ENCODE measurements at places on chromosomes 11 and 22. TPM values are rescaled to one million over a fixed set of nuclear protein-coding genes. Genes with fewer than 3 reads are reported as not detected.

DNA sequence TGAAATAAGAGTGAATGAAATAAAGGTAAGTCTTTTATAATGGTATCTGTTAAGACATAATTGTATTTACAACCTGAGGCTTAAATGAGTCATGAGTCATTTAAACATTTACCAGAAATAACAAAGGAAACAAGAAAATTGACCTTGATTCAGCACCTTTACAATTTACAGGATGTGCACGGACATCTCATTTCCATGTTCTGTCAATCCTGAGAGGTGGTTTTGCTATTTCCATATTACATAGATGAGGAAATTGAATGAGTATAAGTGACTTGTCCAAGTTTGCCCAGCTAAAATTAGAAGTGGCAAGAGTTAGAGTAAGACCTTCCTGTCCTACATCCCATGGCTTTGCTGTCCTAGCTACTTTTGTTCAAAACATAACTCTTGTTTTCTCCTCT lies 89.1 kb downstream of the TRIM44 start:
- H3K27ac ChIP-seq = no peak overlapping the region
- no peak for DNase-seq
- H3K4me1 ChIP-seq = no peaks in the 10 kb centered on the region
- H3K4me3 ChIP-seq = no peak overlapping the region

Gene MIOX
- total RNA-seq = 0.32 TPM

DNA sequence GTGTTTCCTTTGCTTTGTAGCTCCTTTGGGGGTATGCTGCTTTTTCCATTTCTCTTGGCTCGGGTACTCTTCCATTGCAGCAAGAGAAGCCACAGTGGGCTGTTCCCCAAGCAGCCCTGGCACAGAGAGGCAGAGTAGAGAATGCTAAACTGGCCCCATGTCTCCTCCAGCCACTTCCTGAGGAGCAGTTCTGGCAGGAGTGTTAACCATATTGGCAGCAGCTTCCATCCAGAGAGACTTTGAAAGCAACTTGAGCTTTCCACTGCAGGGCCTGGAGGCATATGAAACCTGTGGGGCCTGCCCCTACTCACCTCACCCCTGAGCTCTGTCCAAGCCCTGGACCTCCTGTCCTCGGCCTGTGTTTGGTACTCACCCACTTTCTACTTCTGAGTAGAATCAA lies 61.8 kb downstream of the ALX4 start:
- no peak overlapping the region for H3K27ac ChIP-seq
- no peaks in the 10 kb centered on the region for H3K27me3 ChIP-seq
- H3K4me1 ChIP-seq = peaks cover 27% of the 10 kb centered on the region
- H3K36me3 ChIP-seq = peaks cover 40% of the 10 kb centered on the region
- H3K4me3 ChIP-seq = no peak overlapping the region

DNA sequence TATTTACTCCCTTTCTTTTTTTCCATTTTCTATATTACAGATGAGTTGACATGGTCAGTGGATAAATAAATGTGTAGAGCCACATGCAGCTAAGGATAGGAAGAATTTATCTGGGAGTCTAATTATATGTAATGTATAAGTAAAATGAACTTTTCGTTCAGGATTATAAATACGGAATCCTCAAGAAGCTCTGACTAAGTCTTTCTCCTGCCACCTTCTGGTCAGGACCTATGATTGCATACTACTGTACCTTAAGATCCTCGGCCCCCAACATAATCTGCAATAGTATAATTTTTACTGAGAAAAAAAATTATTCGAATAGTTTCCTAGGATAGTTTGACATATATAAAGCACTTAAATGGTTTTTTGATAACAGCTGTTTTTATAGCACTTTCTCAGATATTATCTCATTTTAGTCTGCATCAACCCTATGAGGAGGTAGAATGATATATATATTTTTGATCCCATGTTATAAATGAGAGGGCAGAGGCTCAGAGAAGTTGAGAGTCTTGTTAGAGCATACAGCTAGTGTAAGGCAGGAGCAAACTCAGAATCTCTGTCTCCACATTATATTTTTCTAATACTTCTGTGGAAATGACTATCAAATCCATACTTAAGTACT lies 36.1 kb downstream of the CCDC90B start:
- peak; percentile 68 for DNase-seq
- no peaks in the 10 kb centered on the region for H3K4me1 ChIP-seq
- no peak overlapping the region for H3K27ac ChIP-seq
- H3K27me3 ChIP-seq = no peaks in the 10 kb centered on the region

GRCh38 chr11:120086651-120087050 lies 51.3 kb downstream of the TRIM29 start:
- H3K4me3 ChIP-seq = no peak overlapping the region
- H3K27ac ChIP-seq = no peak overlapping the region
- no peaks in the 10 kb centered on the region for H3K27me3 ChIP-seq
- H3K36me3 ChIP-seq = no peaks in the 10 kb centered on the region
- no peak for DNase-seq

- H3K27ac ChIP-seq = no peak overlapping the region
- H3K4me3 ChIP-seq = no peak overlapping the region
- peaks cover 18% of the 10 kb centered on the region for H3K4me1 ChIP-seq
- no peaks in the 10 kb centered on the region for H3K27me3 ChIP-seq
- DNase-seq = no peak
These were observed 48.3 kb upstream of the SMIM38 start for GRCh38 chr11:69107413-69107812.
